ENCODE measurements at places on chromosomes 4 and X.

DNA sequence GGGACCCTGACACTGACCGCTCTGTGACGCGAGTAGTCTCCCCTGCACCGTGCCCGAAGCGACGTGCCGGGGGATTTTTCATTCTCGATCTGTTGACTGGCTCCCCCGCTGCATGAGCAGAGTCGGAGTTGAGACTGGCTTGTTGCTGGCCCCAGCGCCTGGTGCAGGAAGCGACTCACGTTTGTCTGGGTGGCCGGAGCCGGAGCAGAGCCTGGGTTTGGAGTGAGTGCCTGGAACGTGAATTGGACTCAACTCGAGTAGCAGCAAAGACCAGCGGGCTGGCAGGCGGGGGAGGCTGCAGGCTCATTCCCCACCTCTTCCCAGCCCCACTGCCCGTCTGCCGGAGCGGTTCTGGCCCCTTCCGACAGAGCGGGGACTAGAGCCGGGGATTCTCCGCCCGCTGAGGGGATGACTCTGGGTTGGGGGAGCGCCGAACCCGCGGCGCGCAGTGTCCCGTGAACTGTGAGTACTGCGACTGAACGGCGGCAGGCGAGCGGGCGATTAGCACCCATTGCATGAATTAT, 554 bp downstream of the PCDH7 start:
- no peak for DNase-seq

DNA sequence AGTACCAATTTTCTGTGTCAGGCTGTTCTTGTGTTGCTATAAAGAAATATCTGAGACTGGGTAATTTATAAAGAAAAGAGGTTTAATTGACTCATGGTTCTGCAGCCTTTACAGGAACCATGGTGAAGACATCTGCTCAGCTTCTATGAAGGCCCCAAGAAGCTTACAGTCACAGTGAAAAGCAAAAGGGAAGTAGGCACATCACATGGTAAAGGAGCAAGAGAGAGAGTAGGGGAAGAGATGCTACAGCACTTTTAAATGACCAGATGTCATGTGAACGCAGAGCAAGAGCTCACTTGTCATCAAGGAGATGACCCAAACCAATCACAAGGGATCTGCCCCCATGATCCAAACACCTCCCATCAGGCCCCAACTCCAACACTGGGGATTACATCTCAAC, 174.3 kb downstream of the ATP10D start:
- no peak for DNase-seq

GRCh38 chr4:14924812-14925344, 77.4 kb upstream of the CPEB2 start:
- no peak for DNase-seq

DNA sequence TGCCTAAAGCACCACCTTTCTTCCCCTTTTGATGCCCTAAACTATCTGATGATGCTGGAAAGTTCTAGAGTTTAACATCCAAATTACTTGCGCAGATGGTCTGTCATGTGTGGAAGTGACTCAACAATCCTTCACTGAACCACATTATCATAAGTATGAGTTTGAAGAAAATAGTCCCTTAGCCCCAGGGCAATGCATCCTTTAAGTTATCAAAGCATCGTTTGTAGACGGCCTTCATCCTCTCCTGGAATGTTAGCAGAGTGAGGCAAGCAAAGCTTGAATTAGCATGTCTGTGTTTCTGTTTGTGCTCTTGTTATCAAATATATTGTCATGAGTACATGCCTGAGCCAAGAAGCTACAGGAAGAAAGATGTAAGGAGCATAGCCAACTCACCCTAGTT, 570.9 kb downstream of the MID1IP1 start:
- DNase-seq = no peak

DNA sequence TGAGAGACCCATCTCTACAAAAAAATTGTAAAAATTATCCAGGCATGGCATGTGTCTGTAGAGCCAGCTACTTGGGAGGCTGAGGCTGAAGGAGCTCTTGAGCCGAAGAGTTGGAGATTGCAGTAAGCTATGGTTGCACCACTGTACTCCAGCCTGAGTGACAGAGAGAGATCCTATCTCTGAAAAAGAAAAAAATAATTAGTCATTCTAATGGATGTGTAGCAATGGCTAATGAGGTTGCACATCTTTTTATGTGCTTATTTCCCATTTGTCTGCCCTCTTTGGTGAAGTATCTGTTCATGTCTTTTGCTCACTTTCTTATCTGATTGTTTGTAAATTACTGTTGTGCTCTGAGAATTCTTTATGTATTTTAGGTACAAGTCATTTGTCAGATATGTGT, 19.0 kb upstream of the MAML3 start:
- DNase-seq = no peak

- DNase-seq = no peak
Measured at GRCh38 chrX:122545778-122546177, 638.3 kb upstream of the GRIA3 start.

GRCh38 chr4:169335331-169335730, 64.6 kb upstream of the SH3RF1 start:
- no peak for DNase-seq
